GDM1 (cell line): ENCODE measurements at places on chromosomes 5 and 9.

GRCh38 chr5:27312291-27312893 lies 274.0 kb upstream of the CDH9 start:
- DNase-seq = no peak

- DNase-seq = no peak
These were observed 267.0 kb downstream of the CETN3 start for GRCh38 chr5:90142541-90142940.

GRCh38 chr9:118829334-118829733 lies 539.9 kb downstream of the BRINP1 start:
- DNase-seq = no peak

- DNase-seq = no peak
These were observed 18.6 kb downstream of the CD74 start for GRCh38 chr5:150394131-150394530.

GRCh38 chr5:178625679-178626483 lies 969 bp downstream of the CLK4 start:
- DNase-seq = no peak

- DNase-seq = no peak
These were observed 86.4 kb downstream of the ARRDC3 start for GRCh38 chr5:91296674-91297143.

- no peak for DNase-seq
These were observed 410.9 kb upstream of the TRPC7 start for GRCh38 chr5:136776022-136776927.

- no peak for DNase-seq
These were observed 176.7 kb upstream of the S1PR3 start for GRCh38 chr9:88814577-88814976.

- peak; percentile 59 for DNase-seq
These were observed 72.2 kb downstream of the PTTG1 start for GRCh38 chr5:160493806-160494338.

- DNase-seq = no peak
These were observed 76.8 kb downstream of the UBE2QL1 start for GRCh38 chr5:6525422-6525821.

DNA sequence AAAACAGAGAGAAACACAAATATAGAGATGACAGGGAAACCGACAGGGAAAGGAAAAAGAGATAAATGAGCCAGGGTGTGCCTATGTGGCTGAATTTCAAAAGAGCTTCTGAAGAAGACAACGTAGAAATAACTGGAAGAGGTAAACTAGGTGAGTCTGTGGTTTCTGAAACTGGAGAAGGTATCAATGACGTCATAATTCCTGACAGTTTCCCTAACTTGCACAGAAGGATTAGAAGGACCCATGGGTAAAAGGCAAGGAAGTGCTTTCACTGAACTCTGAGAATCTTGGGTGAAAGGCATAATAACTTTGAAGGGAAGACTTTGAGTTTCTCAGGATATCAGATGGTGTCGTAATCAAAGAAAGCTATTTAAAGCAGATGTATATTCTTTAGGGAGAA lies 790.8 kb upstream of the NUDT12 start:
- no peak for DNase-seq

GRCh38 chr5:159877894-159878448 lies 38.3 kb upstream of the ADRA1B start:
- DNase-seq = no peak

- no peak for DNase-seq
These were observed 610.4 kb downstream of the ELAVL2 start for GRCh38 chr9:23215688-23216087.

GRCh38 chr5:12316812-12317211 lies 412.6 kb upstream of the CTNND2 start:
- DNase-seq = no peak

GRCh38 chr9:88596376-88596775 lies 61.4 kb downstream of the NXNL2 start:
- no peak for DNase-seq

GRCh38 chr9:87227456-87227855 lies 270.2 kb upstream of the DAPK1 start:
- no peak for DNase-seq

DNA sequence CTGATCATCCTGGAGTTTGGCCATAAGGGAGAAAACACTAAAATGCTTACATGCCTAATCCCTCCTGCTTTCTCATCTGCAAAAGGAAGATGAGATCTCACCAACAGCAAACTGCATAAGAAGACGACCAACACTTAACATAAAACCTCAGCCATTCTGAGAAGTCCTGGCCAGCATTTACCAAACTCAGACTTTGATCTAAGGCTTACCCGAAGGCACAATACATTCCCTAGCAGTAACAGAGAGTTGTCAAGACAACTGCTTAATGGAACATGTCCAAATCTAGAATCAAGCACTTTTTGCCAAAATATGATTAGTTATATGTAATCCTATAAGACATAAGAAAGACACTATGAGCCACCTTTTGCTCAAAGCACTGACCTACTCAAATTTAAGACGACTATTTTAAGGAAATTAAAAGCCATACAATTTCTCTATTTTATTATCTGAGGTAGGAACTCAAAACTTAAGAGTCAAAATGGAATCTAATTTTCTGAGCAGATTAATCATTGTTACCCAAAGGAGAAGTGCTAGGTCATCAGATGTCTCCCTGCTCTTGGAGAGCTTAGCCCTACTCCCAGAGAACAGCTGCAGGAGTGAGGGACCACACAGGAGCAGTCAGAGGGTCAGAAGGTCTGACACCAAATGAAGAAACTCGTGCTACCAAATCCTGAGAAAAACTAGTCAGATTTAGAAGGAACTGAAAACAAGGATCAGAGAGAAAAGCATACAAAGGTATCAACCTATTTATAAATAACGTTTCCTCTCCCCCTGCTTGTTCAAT lies 39.3 kb downstream of the EPB41L4A start:
- no peak for DNase-seq

DNA sequence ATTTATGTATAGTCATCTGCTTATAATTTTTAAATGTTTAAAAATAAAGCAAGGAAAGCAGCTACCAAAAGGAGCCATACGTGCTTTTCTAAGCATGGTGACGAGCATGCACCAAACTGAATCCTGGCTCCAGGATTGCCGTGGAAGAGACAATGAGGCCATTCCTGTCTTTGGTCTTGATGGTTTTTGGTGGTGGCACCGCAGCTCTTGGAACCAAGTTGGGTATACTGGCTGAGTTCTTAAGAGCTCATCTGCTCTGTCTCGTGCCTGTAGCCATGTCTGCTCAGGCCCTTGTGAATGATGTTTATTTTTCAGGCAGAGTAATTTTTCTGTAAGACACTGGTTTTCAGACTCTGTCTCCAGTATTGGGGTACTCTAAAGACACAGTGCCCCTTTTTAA lies 246.1 kb downstream of the FANCC start:
- no peak for DNase-seq

- no peak for DNase-seq
These were observed 95.9 kb upstream of the SPRY4 start for GRCh38 chr5:142420561-142421227.

DNA sequence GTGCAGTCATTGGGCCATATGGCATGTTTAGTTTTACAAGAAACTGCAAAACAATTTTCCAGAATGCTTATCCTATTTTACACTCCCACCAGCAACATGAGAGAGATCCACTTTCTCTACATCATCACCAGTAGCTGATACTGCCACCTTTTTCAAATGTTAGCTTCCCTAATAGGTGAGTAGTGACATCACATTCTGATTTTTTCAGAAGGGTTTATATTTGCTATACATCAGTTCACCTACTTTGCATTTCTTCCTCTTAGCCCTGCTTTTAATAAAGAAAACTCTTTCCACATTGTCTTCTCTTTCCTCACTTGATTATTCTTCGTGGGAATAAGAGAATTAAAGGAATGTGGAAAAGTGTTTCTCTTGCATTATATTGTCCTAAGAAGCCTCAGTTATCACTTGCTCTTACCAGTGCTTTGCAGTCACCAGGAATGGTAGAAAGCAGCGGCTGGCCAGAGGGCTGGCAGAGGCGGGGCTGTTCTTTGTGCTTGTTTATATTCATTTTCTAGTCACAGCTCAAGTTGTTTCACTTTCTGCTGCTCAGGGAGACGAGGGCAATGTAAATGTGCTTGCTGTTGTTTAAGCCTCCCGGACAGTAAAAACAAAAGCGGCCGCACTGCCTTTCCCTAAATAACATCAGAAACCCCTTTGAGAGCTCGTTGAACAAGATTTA lies 164.8 kb downstream of the HSD17B3 start:
- DNase-seq = no peak

DNA sequence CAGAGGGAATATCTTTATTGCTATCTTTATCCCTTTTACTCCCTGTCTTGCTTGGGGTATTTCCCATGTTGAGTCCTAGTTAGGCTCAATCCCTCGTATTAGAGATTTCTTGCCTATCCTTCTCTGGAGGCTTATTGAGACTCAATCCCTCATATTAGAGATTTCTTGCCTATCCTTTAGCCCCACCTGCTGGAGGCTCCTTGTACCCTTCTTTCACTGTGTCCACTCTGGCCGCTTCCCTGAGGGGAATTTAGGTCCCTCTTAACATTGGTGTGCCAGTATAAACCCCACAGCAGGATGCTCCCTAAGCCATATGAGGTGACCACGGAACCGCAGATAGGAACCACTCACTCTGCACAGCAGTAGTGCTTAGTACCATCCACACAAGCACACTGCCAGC lies 110.7 kb upstream of the MAMDC2 start:
- DNase-seq = no peak

- DNase-seq = no peak
These were observed 349.0 kb upstream of the TARS1 start for GRCh38 chr5:33091571-33092363.

DNA sequence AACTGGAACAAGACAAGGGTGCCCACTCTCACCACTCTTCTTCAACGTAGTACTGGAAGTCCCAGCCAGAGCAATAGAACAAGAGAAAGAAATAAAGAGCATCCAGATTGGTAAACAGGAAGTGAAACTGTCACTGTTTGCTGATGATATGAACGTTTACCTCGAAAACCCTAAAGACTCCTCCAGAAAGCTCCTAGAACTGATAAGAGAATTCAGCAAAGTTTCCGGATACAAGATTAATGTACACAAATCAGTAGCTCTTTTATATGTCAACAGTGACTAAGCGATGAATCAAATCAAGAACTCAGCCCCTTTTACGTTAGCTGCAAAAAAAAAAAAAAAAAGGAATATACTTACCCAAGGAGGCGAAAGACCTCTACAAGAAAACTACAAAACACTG lies 306.6 kb downstream of the PLK2 start:
- DNase-seq = no peak

DNA sequence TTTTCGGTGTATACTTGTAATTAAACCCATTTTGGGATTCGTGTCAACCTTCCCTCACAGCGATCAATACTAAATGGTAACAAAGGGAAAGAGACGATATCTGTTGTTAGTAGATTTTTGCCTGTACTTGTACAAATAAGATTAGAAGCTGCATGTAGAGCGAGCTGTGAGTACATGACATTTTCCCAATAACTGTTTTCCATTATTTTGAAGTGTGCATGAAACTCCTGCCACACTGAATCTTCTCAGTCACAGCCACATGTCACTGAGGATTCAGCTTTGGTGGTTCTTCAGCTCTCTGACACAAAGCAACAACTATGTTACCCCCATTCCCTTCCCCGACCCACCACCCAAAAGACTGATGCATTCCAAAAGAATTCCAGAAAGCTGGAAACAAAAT lies 685.6 kb downstream of the EFNA5 start:
- DNase-seq = no peak

- DNase-seq = no peak
These were observed 12.2 kb upstream of the HSPB3 start for GRCh38 chr5:54443270-54443669.

DNA sequence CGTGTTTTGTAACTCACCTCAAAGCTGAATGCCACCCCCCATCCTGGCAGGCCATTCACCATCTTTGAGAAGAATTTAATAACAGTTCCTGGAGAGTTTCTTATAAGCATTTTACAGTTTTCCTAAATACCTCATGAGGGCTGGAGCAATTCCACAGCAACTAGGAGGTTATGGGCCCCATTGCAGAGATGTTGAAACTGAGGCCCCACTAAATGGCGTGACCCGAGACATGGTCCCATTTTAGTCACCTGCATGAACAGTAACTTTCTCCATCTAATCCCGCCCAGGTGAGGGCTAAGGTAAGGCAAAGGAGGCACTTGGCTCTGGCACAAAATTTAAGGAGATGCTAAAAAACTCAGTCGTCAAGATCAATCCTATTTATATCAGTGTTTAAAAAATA lies 77.5 kb downstream of the PPARGC1B start:
- no peak for DNase-seq

DNA sequence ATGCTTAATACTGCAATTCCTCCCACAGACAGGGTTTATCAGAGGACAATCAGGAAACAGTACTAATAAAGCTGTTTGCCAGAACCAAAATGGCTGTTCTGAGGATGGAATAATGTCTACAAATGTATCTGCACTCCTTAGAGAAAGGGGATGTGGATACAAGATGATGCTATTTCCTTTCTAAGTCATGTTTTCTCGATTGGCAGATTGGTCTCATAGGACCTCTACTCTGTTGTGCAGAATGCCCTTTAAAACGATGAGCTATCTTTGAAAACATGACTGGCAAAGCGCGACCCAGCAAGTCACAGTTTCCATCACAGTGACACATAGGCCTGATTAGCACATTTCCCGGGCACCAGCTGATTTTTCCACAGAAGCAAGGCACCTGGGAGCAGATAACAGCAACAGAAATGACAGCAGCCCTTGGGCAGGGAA lies 54.0 kb downstream of the AOPEP start:
- DNase-seq = no peak

GRCh38 chr9:120663380-120663779 lies 50.9 kb downstream of the MEGF9 start:
- no peak for DNase-seq

- DNase-seq = no peak
These were observed 4.0 kb upstream of the ZSWIM6 start for GRCh38 chr5:61327760-61328753.

GRCh38 chr5:158099571-158100105 lies 240.7 kb upstream of the CLINT1 start:
- DNase-seq = no peak

- no peak for DNase-seq
These were observed 363.9 kb downstream of the AGTPBP1 start for GRCh38 chr9:85377731-85378289.

DNA sequence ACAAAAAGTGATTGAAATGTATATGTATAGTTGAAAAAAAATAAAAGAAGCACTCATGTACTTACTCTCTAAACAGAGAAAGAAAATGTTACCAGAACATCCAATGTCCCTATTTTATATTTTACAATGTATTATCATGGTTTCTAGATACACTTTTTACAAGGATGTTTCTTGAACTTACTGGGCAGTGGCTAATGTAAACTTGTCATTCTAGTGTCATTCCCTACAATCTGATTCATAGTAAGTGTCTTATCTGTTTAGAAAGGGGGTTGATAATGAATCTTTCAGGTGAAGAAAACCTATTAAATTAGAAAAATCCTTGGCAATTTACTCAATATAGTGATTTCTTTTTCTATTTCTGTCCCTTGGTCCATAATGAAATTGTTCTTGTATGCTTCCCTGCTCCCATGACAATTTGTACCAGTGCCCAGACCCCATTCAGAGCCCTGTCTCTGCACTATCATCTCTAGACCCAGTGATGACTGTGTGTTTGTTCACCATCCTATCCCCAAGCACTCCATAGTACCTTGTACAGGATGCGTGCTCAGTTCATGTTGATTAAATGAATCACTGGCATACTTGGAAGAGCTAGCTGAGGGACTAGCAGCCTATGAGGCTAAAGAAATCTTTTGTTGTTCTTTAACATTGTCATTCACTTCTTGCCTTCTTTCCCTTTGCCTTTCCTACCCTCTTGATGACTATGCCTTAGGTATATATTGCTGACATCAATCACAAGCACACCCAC lies 101.2 kb downstream of the HMHB1 start:
- no peak for DNase-seq

GRCh38 chr9:95327239-95327865 lies 9.8 kb upstream of the FANCC start:
- no peak for DNase-seq
